ENCODE measurements at places on chromosomes 12 and 14. TPM values are rescaled to one million over a fixed set of nuclear protein-coding genes. Genes with fewer than 3 reads are reported as not detected.

DNA sequence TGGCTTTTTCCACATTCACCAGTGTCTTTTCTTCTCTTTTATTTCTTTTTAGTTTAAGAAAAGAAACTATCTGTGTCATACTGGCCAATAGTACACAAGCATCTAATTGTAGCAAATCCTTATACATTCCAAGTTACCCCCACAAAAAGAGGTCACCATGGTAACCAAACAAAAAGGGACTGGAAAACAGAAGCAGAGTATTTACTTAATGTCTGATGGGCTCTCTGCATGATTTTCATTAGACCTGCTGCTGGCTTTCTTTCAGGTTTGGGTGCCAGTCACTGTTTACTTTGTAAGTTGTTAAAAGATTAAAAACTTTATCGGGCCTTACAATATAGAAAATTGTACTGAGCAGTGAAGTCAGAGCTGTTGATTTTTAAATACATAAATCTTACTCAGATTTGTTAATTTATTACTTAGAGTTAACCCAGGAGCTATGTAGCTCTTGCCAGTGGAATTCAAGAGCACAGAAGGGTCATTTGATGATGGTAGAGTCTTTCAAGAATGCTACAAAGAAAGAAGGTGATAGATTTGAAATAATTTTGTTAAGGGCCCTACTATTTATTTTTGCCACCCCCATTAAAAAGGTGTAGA is 123.9 kb downstream of the BRMS1L start:
- H3K4me3 ChIP-seq = no peak overlapping the region
- no peaks in the 10 kb centered on the region for H3K36me3 ChIP-seq
- H3K4me1 ChIP-seq = no peaks in the 10 kb centered on the region
- no peak overlapping the region for H3K27ac ChIP-seq

ZNF891 gene
- 3.7 TPM for total RNA-seq

RNASE3 gene
- total RNA-seq = not detected

GRCh38 chr12:19431407-19432308 is 7.6 kb upstream of the AEBP2 start:
- no peaks in the 10 kb centered on the region for H3K36me3 ChIP-seq
- peak; percentile 62 for DNase-seq
- no peak overlapping the region for H3K4me3 ChIP-seq
- H3K27me3 ChIP-seq = no peaks in the 10 kb centered on the region
- H3K27ac ChIP-seq = peak overlapping the region; percentile 36
- peaks cover 15% of the 10 kb centered on the region for H3K4me1 ChIP-seq

GRCh38 chr14:68922886-68923285 is 56.2 kb downstream of the ACTN1 start:
- peaks cover 57% of the 10 kb centered on the region for H3K36me3 ChIP-seq
- no peaks in the 10 kb centered on the region for H3K27me3 ChIP-seq
- peaks cover 31% of the 10 kb centered on the region for H3K4me1 ChIP-seq
- peak overlapping the region; percentile 13 for H3K27ac ChIP-seq

GRCh38 chr12:81350309-81350708 is 272.4 kb downstream of the ACSS3 start:
- no peaks in the 10 kb centered on the region for H3K4me1 ChIP-seq
- no peak overlapping the region for H3K4me3 ChIP-seq
- H3K27ac ChIP-seq = no peak overlapping the region
- H3K27me3 ChIP-seq = no peaks in the 10 kb centered on the region

DNA sequence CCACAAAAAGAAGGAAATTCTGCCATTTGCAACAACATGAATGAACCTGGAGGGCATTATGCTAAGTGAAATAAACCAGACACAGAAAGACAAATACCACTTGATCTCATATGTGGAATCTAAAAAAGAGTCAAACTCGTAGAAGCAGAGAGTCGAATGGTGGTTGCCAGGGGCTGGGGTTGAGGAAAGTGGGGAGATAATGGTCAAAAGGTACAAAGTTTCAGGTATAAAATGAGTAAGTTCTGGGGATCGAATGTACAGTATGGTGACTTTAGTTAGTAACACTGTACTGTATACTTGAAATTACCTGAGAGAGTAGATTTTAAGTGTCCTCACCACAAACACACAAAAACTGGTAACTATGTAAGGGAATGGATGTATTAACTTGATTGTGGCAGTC is 129.4 kb downstream of the PPM1H start:
- H3K36me3 ChIP-seq = no peaks in the 10 kb centered on the region
- no peak overlapping the region for H3K4me3 ChIP-seq
- H3K27ac ChIP-seq = no peak overlapping the region
- no peak for DNase-seq
- H3K4me1 ChIP-seq = no peaks in the 10 kb centered on the region

GRCh38 chr12:98814254-98814653 is 169.2 kb downstream of the APAF1 start:
- H3K27ac ChIP-seq = no peak overlapping the region
- no peak overlapping the region for H3K4me3 ChIP-seq
- no peak for DNase-seq
- H3K4me1 ChIP-seq = peaks cover 22% of the 10 kb centered on the region

GLS2 gene
- not detected for total RNA-seq

GRCh38 chr12:124938108-124938507 is 23.7 kb upstream of the UBC start:
- peak overlapping the region; percentile 63 for H3K4me3 ChIP-seq
- H3K27ac ChIP-seq = peak overlapping the region; percentile 78
- H3K27me3 ChIP-seq = no peaks in the 10 kb centered on the region
